Hematopoietic multipotent progenitor cell (in vitro differentiated cells): ENCODE measurements at places on chromosomes 1 and 21.

GRCh38 chr1:227748496-227749182, 13.4 kb downstream of the SNAP47 start:
- no peak for DNase-seq

- DNase-seq, result no peak
These were observed 139.9 kb downstream of the TPR start for GRCh38 chr1:186234976-186235686.

GRCh38 chr1:230139315-230139714, 72.3 kb downstream of the GALNT2 start:
- DNase-seq, result no peak

DNA sequence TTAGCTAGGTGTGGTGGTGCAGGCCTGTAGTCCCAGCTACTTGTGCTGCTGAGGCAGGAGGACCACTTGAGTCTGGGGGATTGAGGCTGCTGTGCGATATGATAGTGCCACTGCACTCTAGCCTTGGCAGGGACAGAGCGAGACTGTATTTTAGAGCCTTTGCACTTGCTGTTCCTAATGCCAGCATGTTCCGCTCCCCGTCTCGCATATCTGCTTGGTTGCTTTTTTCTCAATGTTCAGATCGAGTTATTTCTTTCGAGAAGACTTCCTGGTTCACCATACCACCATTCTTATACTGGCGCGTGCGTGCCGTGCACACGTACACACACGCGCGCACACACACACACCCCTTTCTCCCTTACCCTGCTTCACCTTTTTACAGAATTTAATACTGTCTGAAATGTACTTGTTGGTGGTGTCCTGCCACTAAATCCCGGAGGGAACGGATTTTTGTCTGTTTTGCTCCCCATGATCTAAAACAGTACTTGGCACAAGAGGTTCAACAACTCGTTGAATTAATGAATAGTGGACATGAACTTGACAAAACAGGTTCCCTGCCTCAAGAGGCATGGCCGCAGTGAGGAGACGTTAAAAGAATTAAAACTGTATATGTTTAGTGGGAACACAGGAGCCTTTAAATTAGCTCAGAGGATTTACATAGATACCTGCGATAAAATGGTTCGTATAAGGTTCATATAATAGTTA, 1.1 kb upstream of the RPRD2 start:
- peak; percentile 35 for DNase-seq

- DNase-seq, result no peak
These were observed 138.2 kb downstream of the SDCCAG8 start for GRCh38 chr1:243394066-243394465.

- no peak for DNase-seq
These were observed 68.3 kb downstream of the ADSS2 start for GRCh38 chr1:244383278-244383884.

- DNase-seq, result peak; percentile 30
These were observed 12.0 kb downstream of the VAV3 start for GRCh38 chr1:107952989-107953388.

- DNase-seq, result peak; percentile 73
These were observed 39.8 kb upstream of the ZC3H12A start for GRCh38 chr1:37434292-37435225.

DNA sequence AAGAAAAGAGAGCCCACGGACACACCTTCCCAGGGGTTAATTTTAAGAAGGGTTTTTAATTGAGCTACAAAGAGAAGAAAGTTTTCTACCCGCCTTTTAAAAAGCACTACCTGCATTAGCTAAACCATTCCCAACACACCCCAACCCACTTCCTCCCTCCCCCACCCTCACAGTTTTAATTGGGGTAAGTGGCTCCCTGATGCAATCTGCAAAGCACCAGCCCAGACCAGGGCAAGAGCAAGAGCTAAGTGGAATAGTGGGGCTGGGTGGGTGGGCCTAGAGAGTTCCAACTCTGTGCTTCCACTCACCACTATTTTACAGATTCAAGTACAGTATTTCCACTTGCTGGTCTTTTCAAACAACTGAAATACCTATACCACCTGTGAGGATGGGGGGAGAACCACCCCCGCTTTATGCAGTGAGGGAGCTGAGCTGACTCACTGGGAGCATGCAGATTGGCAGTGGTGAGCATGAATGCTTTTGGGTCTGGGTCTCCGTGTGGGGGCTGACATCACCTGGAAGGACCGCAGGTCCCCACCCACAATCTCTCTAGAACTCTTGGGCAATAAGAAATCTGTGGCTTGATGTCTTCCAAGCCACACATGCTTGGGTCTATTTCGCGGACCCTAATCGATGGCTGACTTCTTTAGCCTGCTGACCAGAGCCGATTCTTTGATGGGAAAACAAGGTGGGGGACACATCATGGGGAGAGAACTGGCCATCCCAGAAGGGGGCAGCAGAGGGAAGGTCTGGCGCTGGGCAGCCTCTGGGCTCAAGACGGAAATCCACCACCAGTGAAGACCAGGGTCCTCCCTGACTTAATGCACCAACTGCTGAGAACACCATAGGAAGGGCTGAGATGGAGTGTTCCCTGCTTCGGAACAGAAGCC, 95.5 kb downstream of the SSBP3 start:
- no peak for DNase-seq

GRCh38 chr1:24004132-24004531, 24.0 kb upstream of the SRSF10 start:
- DNase-seq, result no peak

DNA sequence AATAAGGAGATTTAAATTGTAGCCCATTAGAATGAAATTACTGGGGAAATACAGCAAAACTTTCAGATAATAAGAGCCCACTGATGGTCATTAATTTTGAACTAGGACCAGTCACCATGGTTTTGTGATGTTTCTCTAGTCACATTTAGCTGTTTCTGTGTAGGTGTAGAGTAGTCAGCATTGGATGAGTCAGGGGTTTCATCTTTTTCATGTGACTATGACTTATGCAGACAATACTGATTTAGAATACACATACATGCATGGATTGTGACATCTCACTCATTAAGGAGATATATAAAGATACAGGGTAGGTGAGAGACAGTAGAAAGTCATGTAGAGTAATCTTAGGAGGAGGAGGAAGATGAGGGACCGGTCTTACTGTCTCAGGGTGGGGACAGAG, 1192.7 kb downstream of the KCNT2 start:
- no peak for DNase-seq

GRCh38 chr1:91684481-91685196, 184.0 kb downstream of the CDC7 start:
- DNase-seq, result no peak

- DNase-seq, result peak; percentile 78
These were observed 103.4 kb upstream of the VAMP3 start for GRCh38 chr1:7667625-7668218.

DNA sequence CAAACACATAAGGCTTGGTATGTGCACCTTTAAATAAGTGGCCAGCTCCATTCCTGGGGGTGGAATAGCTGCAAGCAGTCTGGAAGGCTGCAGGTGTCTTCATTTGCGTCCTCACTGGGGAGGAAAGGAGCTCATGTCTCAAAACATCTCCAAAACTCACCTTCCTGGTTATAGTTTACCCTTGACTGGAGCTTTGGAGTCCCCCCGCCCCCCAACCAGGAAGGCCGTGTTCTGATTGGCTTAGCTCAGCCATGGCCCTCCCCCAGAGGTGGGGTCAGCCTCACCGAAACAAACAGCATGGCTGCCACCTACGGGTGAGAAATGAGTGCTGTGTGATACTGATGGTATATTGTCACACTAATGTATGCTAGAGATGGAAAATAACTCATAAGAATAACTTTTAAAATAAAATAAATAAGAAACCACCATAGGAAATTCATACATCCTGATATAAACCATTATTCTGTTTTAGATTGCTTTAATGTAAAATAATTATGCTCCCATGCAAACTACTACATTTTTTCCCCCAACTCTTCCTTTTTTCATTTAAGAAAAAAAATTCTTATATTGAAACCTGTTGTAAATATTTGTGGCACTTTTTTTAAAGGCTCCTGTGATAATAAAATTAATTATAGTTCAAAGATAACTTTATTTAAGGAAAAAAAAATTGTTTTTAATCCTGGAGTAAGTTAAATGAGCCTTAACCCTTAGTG, 90.8 kb downstream of the ZP4 start:
- peak; percentile 38 for DNase-seq

- DNase-seq, result no peak
These were observed 444.9 kb downstream of the LTN1 start for GRCh38 chr21:28547766-28548165.

DNA sequence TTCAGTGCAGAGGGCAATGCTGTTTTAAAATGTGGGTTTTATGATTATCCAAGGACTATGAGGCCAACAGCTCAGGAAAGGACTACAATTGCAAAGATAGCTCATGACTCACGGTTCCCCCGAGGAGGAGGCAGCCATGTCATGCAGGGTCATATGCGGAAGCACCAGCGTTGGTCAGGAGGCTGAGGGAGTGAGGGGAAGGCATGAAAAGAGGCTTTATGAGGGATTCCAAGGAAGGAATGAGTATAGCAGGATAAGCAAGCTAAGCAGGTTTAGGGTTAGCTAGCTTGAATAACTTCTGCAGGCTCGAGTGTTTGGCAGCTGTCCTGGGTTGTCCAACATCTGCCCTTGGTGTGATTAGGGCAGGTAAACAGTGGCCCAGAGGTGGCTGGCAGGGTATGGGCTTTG, 495.1 kb downstream of the SETD4 start:
- DNase-seq, result no peak

DNA sequence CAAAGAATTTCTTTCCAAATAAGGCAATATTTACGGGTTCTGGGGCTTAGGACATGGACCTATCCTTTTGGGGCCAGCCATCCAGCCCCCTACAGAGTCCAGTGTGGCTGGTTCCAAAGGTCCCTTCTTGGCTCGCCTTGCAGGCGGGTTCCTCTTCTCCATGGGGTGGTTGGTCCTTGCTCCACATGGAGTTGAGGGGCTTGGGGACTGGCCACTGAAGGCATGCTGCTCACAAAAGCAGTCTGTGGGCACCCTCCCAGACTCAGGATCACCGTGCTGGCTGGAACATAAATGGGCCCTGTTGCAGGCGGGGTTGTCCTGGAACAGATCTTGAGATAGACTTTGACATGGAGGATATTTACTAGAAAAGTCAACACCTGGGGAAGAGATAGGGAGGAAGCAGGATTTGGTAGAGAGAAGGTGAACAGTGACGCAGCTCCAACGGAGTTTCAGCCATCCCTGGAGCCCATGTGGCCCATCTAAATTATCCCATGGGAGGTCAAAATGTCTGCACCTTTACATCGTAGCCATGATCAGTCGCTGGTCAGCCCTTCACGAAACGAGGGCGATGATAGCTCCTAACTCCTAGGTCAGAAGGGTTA, 39.1 kb upstream of the LRP8 start:
- no peak for DNase-seq

- no peak for DNase-seq
These were observed 38.7 kb upstream of the BECN2 start for GRCh38 chr1:241918879-241919278.

- DNase-seq, result no peak
These were observed 71.9 kb downstream of the NMNAT2 start for GRCh38 chr1:183346276-183346732.

DNA sequence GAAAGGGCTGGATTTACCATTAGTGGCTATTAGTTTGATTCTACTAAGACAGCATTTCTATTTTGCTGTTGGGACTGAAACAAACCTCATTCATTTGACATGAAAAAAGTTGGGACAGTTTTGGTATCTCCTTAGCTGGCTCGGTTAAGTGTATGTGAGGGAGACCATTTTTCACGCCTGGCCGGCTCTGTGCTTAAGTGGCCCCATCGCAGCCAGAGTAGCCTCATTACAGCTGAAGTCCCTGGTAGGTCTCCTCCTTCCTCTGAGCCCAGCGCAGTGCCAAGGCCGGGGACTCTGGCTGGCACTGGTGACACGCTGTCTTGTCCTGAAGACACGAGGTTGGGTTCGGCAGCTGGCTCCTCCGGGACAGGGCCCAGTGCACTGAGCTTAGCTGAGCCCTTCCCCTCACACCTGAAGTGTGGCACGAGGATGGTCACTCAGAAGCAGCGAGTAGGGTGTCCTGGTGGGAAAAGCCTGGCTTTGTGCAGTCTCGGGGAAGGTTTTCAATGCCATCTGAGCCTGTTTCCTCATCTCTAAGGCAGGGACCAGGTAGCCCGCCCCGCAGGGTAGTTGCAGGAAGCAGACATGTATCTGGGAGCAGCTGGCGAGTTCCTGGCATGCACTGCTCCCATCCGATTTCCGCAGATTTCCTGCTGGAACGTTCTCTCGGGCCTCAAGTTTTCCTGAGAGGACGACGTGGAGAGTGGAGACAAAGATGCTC, 196.5 kb downstream of the DYRK1A start:
- DNase-seq, result no peak

GRCh38 chr21:39269620-39270019, 43.8 kb downstream of the BRWD1 start:
- DNase-seq, result no peak

- DNase-seq, result peak; percentile 72
These were observed 16.3 kb upstream of the ACKR1 start for GRCh38 chr1:159188375-159188788.

DNA sequence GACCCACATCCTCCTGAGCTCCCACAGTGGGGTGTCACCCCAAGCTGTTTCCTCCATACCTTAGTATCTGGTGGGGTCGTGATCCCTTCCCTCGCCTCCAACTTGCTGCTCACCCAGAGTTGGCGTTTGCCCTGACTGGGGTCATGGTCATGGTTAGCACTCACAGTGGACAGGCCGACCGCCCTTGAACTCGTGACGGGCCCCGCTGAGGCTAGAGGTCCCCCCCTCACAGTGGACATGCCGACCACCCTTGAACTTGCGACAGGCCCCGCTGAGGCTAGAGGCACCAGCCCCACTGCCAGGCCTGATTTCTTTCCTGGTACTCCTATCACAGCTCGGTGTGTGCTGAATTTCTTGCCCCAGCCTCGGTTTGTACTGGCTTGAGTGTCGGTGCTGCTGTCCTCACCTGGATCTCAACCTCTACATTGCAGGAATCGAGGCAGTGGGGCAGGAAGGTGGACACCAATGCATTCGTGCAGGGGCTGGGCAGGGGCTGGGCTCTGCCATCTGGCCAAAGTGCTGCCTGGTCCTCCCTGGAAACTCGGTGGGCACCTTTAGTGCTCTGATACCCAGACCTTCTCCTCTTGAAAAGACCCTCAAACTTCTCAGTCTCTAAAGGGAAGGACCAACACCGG, 37.5 kb upstream of the AJAP1 start:
- DNase-seq, result no peak

- no peak for DNase-seq
These were observed 13.2 kb downstream of the SEMA6C start for GRCh38 chr1:151133018-151133806.

DNA sequence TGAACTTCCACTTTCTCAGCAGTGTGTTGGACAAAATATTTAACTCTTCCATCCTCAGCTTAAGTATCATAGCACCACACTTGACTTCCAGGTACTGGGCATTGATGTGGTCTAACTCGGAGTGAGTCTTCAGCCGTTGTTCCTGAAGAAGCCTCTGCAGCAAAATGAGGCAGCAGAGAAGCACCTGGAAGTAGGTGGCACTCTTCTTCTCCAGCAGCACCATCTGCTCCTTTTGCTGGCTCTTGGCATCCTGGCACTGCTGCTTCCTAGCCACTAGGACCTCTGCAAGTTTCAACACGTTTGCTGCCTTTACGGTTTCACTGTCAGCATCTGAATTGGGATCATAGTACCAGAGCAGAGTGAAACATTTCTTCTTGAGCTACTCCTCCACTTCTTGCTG, 162.5 kb upstream of the GORAB start:
- DNase-seq, result no peak

GRCh38 chr1:247297263-247298123, 34.2 kb downstream of the ZNF496 start:
- no peak for DNase-seq

GRCh38 chr1:3651930-3652547, at the start of gene TP73:
TP73 (plus strand) TSS chr1:3652516; CDS start chr1:3682366, 29,850 bp downstream.
- DNase-seq, result no peak

- DNase-seq, result no peak
These were observed 28.2 kb downstream of the PKP1 start for GRCh38 chr1:201311356-201312011.

- DNase-seq, result no peak
These were observed 231.5 kb upstream of the SNX7 start for GRCh38 chr1:98429965-98430443.
